CD4-positive, alpha-beta T cell treated with Interleukin-17A for 4 hours (primary cell): ENCODE measurements at places on chromosomes 6 and 20.

DNA sequence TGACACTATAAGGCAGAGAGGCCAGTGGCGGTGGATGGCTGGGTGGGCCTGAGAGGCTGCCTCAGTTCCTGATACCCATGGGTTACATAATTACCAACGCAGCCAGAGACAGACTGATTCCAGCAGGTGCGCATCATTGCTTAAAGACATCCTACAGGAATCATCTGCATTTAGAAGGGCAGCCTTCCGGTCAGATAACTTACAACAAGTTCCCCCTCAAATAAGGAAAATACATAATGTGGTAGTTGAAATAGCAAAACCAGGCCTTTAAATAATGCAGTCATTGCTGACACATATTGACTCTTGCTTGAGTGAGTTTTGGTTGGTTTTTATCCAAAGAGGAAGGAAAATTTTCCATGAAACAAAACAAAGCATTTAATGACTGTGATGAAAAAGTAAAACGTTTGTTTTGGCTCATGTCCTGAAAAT, 81.9 kb downstream of the SIM1 start:
- DNase-seq: no peak

- no peak for DNase-seq
Observed at GRCh38 chr20:52275181-52275691, 83.7 kb upstream of the ZFP64 start.

- peak; percentile 52 for DNase-seq
Observed at GRCh38 chr6:16318538-16318937, 80.2 kb downstream of the GMPR start.

GRCh38 chr20:47276851-47277534, 79.5 kb downstream of the ZMYND8 start:
- no peak for DNase-seq

DNA sequence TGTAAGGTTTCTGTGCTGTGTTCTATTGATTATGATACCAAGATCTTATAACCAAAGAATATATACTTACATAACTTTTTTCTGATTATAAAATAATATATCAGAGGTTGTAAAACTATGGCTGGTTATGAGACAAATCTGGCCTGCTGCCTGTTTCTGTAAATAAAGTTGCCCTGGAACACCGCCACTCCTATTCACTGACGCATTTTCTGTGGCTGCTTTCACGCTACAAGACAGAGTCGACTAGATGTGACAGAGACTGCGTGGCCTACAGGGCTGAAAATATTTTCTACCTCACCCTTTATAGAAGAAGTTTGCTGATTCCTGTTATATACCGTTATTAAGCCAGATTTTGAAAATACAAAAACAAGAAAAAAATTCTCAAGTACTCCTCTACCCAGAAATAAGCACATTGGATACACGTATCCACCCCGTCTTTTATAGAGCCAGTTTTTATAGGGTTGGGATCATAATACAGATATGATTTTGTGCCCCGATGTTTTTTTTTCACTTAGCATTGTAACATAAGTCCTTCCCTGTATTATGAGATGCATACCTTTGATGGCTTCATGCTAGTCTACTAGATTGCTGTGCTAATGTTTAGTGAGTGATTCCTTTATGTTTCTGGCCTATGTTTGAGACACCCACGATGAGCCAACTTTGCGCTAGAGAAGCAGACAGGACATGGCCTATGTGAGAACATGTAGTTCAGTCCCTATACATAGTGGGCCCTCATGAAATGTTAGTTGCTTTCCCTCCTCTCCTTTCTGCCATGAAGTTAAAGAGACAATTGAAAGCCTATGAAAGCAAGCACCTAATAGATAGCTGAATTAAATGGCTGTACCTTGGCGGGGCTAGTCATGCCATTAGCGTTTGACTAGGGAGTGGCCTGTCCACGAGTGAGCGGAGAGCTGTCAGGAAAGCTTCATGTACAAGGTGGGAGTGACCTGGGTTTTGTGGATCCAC, 98.1 kb upstream of the KCNK16 start:
- DNase-seq: no peak

GRCh38 chr6:127951172-127951917, 50.5 kb upstream of the THEMIS start:
- no peak for DNase-seq

GRCh38 chr6:51768087-51768486, 319.3 kb downstream of the PKHD1 start:
- no peak for DNase-seq

DNA sequence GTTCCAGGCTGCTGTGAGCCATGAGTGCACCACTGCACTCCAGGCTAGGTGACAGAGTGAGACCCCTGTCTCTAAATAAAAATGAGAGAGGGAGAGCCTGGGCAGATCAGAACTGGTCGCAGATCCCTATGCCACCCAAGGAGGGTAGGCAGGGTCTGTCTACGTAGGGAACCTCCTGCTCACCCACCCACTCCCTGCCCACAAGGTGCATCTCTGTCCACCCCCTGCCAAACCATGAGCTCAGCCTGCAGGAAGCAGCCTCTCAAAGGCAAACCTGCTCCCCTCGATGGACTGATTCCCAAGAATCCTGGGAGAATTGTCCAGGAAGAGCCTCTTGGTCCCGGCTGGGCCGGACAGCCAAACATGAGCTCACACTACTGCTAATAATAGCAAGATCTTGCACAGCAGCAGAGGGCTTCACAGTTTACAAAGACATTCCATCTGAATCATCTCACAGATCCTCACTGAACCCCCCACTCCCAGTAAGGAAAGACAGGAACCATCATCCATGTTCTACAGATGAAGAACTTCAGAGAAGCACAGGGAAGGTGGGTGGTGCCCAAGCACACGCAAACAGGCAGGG, 27.8 kb upstream of the TLDC2 start:
- DNase-seq: no peak

DNA sequence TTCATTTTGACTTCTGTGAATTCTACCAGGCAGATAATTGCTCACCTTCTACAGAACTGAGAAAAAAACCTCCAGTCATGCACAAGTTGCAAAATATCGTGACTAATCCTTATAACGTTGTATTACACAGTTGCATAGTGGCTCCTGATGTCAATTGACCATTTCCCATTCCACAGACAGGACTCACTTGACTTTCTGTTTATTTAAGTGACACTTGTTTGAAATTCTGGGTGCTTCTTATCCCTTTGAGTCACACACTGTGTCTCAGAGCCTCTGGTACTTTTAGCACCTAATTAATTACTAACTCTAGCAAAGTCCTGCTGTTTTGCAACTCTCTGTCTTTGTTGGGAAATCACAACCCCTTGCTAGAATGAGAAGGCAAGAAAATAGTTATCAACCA, 16.2 kb upstream of the RSPO3 start:
- no peak for DNase-seq

GRCh38 chr6:30829639-30830255, 54.6 kb upstream of the DDR1 start:
- DNase-seq: peak; percentile 46

DNA sequence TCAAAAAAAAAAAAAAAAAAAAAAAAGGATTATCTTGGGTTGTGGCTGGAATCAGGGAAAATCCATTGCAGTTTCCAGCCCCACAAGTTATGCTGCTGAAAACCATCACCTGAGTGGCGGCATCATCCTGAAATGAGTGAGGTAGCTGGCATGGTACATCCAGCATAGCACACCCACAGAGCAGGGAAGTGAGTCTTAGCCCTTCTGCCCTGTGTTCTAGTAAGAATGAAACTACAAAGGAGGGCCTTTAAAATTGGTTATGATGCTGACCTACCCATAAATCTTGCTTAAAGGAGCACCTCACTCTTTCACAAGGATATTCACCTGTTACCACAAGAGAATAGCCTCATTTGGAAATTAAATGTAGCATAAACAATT, 119.2 kb downstream of the NFATC2 start:
- DNase-seq: no peak

- no peak for DNase-seq
Observed at GRCh38 chr6:161223646-161224045, 50.2 kb downstream of the AGPAT4 start.
